ENCODE measurements at places on chromosomes 1 and 21. TPM values are rescaled to one million over a fixed set of nuclear protein-coding genes. Genes with fewer than 3 reads are reported as not detected.

DNA sequence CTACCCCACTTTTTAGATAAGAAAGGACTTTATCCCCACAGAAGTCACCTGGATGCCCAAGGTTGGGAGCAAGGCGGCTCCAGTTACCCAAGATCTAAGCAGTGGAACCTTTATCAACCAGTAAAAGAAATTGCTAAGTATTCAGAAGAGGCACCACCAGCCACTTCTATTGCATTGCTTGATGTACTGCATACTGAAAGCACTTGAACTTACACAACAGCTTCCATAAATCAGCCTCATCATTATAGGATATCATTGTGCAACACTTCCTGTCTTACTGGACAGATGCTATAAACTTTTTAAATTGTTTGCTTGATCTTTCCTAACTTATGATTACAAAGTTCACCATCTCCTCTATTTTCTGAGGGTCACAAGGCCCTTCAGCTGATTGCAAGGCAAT is 642.7 kb upstream of the CXADR start:
- no peak for DNase-seq

The GPR37L1 gene
- total RNA-seq = 0.12 TPM

DNA sequence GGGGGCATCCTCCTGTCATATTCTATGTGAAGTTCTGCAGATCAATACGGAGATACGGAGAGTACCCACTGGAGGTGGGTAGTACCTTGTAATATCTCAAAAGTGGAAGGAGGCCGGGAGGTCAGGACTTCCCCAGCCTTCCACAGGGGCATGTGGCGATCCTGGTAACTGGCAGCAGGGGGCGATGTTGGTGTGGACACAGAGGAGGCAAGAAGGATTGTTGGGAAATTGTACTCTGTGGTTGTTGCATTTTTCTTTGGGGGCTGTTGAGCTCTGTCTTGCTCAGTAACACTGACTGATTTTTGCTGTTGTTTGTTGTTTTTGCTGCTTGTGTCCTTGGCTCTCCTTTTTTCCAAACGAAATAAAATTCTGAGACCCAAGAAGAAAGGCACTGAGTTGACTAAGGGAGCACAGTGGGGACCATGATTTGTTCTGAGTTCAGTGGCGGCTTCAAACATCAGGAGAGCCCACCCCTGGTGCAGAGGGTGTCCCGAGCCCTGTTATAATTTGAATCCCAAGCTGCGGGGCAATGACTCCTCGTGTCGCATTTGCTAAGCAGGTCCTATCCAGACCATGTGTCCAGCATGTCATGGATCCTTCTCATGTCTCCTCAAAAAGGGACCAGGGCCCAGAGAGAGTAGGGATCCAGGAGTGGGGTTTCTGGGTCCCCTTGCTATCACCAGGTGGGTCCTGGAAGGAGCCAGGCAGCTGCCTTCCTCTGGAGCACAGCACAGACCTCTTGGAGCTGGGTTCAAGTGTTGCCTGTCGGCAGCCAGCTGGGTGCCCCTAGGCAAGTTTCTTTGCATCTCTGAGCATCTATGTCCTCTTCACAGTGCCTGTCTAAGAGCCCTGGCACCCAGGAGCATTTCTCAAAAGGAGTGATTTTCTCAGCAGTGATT is 22.8 kb downstream of the LHX4 start:
- peak; percentile 90 for DNase-seq

GRCh38 chr1:218301217-218301616 is 16.1 kb downstream of the RRP15 start:
- no peak for DNase-seq

- no peak for DNase-seq
These were observed 43.9 kb upstream of the ITPKB start for GRCh38 chr1:226782845-226783601.

The MIGA1 gene
- total RNA-seq = 19.1 TPM

GRCh38 chr1:186627019-186627418 is 53.2 kb downstream of the PTGS2 start:
- no peak for DNase-seq

The RNF186 gene
- total RNA-seq = not detected

DNA sequence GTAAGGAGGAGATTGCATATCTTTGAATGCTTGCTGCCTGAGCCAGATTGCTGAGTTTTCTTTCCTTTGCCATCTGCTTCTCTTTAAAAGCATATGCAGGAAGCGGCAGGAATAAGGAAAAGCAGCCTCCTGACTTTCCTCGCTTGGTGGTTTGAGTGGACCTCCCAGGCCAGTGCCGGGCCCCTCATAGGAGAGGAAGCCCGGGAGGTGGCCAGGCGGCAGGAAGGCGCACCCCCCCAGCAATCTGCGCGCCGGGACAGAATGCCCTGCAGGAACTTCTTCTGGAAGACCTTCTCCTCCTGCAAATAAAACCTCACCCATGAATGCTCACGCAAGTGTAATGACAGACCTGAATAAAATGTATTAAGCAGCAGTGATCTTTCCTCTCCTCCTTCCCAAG is 1.5 kb downstream of the CORT start:
- no peak for DNase-seq

DNA sequence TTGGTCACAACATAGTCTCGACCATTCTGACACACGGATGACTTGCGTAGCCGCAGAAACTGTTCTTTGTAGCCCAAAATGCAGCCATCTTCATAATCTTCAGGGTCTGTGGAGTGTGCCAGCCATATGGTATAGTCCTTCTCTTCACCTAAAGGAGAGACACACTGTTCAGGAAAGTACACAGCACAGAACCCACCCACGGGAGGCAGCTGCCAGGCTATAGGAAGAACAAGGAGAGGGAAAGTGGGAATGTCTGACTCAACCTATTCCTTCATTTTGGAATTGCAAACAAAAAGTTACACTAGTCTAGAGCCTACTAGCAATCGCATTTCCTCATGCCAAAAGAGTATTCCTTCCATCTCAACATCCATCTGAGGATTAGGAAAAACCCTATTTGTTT is 16.2 kb upstream of the MYBPHL start:
- no peak for DNase-seq

- DNase-seq = no peak
These were observed 11.3 kb downstream of the SLC22A15 start for GRCh38 chr1:115987623-115988022.

- no peak for DNase-seq
These were observed 273.7 kb downstream of the NFIA start for GRCh38 chr1:61356016-61356415.

DNA sequence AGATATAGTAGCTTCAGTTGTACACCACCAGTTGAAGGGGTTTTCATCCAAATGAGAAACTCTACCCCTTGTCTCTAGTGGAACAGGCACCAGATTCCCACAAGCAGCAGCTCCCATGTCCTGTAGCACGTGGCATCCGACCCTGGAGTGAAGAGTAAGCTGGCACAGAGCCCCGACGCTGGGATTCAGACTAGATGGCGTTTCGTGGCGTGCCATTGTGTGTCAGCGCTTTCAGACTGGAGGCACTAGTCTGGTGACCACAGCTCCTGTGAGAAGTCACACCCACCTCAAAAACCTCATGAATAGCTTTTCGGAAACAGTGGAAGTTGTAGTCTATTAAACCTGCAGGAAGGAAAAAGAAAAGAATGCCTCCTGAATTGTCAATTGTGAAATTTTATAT is 20.2 kb downstream of the RRAGC start:
- DNase-seq = no peak

DNA sequence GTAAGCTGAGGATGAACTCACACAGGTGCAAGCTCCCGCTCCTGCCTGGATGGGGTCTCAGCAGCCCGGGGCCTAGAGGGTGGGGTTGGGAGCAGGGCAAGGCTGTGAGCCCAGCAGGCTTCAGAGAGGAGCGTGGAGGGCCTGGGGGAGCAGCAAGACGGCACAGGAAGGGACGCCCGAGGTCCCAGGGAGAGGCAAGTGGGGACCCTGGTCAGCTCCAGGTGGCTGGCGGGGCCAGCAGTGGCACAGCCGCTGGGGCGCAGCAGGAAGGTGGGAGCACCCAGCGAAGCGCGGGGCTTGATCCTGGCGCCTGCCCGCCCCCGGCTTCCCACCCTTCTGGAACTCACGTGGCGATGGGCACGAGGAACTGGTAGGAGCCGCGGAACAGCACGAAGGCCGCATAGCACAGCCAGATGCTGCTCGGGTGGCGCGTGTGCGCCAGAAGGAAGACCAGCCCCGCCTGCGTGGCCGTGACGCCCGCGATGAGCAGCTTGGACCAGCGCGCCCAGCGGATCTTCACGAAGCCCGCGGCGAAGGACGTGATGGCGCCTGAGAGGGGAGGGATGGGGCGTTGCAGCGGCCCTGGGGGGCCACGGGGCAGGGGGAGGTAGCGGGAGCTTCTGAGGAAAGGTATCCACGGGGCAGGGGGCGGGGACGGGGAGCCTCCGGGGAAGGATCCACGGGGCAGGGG is 11.7 kb downstream of the SLC19A1 start:
- DNase-seq = no peak

The KDM5B gene
- 86.7 TPM for total RNA-seq

GRCh38 chr1:221813887-221814286 is 72.0 kb upstream of the DUSP10 start:
- no peak for DNase-seq

The KRTAP21-2 gene
- total RNA-seq = not detected

- peak; percentile 34 for DNase-seq
These were observed 5.1 kb upstream of the HES4 start for GRCh38 chr1:1004780-1005697.

The EPHB2 gene
- 19.3 TPM for total RNA-seq

All from Calu3 (cell line).